ENCODE measurements at places on chromosomes 3 and 15.

DNA sequence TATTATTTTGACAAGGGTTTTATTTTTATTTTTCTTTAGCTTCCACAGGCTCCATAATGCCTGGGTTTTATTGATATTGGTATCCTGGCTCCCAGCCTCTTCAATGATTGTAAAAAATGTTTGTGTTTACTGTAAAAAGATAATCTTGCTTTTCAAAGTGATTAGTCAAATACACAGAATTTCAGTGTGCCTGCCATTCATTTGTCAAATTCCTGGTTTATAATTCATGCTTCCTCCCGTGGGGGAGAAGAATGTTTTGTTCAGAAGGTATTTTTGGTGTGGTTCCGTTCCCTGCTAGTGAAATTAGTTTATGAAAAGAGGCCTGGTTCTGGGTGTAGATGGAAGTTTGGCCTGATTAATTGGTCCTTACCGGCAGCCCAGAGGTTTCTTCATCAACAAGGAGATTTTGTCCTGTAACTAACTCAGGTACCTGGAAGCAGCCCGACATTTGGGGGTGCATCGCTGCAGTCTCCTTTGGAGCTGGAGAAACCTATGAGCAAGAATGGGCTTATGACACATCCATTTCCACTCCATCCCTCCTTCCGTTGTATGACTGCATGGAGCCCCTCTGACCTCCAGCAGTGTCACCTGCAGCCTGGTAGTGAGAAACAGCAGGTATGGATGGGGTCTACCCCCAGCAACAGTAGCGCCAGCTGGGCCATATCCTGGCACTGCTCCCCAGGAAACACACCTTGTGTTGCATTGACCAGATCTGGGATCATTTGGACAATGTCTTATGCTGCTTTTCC, 101.5 kb downstream of the PGPEP1L start:
- no peak for DNase-seq

- no peak for DNase-seq
Observed at GRCh38 chr3:30277494-30277893, 328.9 kb upstream of the TGFBR2 start.

DNA sequence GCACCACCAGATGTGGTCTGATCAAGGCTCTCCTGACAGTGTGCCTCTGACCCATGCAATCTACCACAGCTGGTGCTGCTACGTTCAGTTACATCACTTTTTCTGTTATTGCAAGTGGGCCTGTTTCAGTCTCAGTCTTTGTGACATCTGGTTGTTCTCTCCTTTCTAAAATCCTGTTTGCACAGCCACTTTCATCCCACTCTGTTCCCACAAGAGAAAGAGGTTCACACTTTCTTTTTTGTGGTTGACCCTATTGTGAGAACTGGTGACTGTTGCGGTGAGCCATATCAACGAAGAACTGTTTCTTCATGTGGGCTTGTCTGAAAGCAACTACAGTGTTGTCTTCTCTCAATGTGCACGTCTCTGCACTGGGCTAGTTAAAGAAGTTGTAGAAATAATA, 342.8 kb upstream of the ARPP21 start:
- DNase-seq, result peak; percentile 29

DNA sequence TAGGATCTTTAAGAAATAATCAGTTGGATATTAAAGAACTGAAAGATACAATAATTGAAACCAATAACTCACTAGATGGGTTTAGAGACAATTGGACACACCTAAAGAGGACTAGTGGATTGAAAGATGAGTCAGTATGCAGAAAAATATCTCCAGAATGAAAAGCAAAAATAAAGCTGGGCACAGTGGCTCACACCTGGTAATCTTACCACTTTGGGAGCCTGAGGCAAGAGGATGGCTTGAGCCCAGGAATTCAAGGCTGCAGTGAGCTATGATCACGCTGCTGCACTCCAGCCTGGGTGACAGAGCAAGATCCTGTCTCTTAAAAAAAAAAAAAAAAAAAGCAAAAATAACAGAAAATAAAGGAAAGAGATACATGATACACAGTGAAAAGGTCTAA, 37.4 kb upstream of the CCDC174 start:
- no peak for DNase-seq

GRCh38 chr3:147431751-147432150, 22.6 kb downstream of the ZIC1 start:
- peak; percentile 36 for DNase-seq

- no peak for DNase-seq
Observed at GRCh38 chr3:41324156-41324475, 124.8 kb downstream of the CTNNB1 start.

DNA sequence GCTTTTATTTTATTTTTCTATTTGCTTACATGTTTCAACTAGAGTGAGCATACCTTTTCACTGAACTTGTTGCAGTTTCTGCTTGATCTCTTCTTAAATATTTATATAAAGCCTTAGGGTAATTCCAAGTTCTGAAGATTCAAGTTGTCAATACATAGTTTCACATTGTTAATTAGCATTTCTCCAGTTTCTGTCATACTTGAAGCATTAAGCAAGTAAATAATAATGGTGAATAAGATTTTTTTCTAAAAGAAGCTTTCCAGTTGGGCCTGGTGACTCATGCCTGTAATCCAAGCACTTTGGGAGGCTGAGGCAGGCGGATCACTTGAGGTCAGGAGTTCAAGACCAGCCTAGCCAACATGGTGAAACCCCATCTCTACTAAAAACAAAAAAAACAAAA, 53.9 kb downstream of the CALML4 start:
- peak; percentile 6 for DNase-seq

DNA sequence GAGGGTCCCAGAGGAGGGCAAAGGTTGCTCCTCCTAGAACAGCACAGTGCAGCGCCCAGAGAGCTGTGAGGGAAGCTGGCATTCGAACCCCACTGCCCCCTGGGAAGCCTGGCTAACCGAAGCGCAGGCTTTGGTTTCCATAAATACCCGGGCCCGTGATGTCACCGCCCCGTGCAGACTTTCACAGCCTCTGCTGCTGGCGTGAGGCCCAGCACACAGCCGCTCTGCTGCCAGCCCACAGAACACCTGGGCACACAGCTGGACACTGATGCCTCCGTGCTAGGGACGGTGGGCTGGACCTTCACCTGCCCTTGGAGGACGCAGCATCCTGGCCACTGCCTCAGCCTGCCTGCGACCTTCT, 1.0 kb downstream of the IQSEC1 start:
- no peak for DNase-seq

DNA sequence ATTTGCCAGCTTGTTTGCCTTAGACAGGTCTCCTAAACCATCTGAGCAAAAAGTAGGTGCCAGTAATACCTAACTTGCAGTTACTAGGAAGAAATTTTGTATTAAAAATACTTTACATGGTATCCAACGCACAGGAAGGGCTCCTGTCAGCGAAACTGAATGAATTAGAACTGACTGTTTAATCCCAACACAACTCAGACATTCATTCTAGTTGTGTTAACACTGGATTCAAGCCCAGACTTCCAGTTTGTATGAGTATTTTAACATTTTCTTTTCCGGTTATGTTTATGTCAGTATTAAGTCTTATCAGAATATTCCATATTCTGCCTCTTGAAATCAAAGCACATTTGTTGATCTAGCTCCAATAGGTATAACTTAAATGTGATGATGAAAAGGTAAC, 82.0 kb upstream of the SOX2 start:
- DNase-seq, result no peak

DNA sequence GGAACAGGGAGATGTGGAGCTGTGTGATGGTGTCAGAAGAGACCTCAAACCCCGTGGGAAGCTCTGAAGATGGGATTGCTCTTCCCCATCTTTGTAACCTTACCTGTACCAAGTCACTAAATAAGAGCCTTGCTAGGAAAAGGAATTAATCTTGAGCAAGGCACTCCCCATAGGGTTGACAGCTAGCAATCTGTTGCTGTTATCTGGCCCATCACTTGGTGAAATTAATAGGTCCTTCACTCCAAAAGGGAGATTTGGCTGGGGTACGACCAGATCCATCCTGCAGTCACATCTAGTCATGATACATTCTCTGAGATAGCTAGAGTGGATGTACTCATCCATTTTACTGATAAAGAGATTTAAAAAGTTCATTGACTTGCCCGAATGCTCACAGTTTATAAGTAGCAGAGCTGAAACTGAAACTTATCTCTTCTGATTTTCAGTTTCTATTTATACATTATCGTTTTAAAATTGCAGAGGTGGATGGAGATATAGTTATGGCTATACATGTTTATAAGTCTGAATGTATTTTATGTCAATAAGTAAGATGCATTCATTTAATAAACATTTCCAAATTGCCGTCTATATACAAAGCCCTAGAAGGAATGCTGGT, 299.1 kb upstream of the MCTP2 start:
- no peak for DNase-seq
